ENCODE measurements at places on chromosomes 5 and 9. TPM values are rescaled to one million over a fixed set of nuclear protein-coding genes. Genes with fewer than 3 reads are reported as not detected.
A peak's percentile ranks its signal among the peaks of the same experiment; 100 is the strongest.

GRCh38 chr9:4020755-4021296 lies 279.0 kb downstream of the GLIS3 start:
- no peak for DNase-seq

GRCh38 chr5:142931896-142932686 lies 161.9 kb downstream of the ARHGAP26 start:
- no peak for DNase-seq

DNA sequence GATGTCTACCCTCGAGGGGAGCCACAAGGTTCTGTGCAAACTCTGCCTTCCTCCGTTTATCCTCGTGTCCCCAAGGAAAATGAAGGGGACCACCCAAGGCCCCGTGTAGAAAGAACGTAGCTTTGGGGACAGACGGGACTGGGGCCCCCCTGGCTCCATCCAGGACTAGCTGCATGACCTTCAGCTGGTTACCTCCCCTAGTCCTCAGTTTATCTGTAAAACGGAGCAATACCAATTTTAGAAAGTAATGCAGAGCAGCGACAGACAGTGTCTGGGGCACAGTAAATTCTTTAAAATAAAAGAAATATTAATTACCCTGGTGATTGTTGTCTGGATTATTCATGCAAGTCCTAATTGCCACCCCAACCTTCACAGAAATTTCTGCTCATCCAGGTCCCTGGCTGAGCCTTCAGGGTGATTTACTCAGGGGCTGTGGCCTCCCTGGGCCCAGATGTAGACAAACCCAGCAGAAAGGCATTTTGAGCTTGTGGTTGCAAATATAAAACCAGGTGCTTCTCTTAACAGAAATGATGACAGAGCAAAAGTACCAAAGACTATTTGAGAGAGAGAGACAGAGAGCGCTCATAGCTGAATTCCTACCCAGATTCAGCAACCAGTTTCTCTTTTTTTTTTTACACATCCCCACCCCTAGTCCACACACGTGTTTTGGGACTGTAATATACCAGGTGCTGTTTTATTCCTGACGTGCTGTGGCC lies 155.1 kb upstream of the SMIM23 start:
- DNase-seq = no peak

- no peak for DNase-seq
Observed at GRCh38 chr5:62502456-62503101, 76.0 kb upstream of the LRRC70 start.

- DNase-seq = peak; percentile 63
Observed at GRCh38 chr5:58490402-58491050, 709 bp upstream of the GAPT start.

GRCh38 chr9:101047848-101048397 lies 19.4 kb downstream of the PLPPR1 start:
- no peak for DNase-seq

- no peak for DNase-seq
Observed at GRCh38 chr5:104361932-104362331, 799.3 kb upstream of the NUDT12 start.

GRCh38 chr5:146399481-146399880 lies 47.7 kb upstream of the TCERG1 start:
- DNase-seq = no peak

- DNase-seq = no peak
Observed at GRCh38 chr5:12840972-12841371, 936.7 kb upstream of the CTNND2 start.

GRCh38 chr5:32076699-32077695 lies 97.1 kb downstream of the GOLPH3 start:
- DNase-seq = peak; percentile 25

- peak; percentile 71 for DNase-seq
Observed at GRCh38 chr9:5557606-5558587, 47.6 kb downstream of the PDCD1LG2 start.

- no peak for DNase-seq
Observed at GRCh38 chr9:91302831-91303230, 58.9 kb downstream of the AUH start.

- no peak for DNase-seq
Observed at GRCh38 chr5:151580858-151581257, 10.3 kb downstream of the FAT2 start.

DNA sequence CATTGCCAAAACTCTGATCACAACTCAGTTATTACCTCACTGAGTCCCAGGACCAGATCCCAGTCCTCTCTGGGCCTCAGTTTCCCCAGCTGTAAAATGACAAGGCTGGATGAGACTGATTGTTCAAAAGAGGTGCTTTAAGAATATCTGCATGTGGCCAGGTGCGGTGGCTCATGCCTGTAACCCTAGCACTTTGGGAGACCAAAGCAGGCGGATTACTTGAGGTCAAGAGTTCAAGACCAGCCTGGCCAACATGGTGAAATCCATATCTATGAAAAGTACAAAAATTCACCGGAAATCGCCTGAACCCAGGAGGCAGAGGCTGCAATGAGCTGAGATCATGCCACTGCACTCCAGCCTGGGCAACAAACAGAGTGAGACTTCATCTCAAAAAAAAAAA lies 8.3 kb downstream of the ATOX1 start:
- no peak for DNase-seq

DNA sequence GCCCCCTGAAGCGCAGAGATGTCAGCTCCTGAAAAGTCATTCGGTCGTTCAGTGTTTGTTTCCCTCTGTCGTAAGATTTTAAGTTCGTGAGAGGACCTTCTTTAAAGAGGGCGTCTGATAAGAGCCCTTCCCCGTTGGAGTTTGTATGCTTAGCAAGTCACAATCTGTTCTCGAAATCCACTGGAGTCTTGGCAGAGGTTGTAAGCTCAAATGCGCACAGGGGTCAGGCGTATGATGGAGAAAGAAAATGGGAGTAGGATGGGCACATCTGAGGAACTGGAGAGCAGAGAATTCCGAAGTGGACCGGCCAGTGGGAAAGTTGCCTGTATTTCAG lies 710 bp downstream of the HSD17B4 start:
- no peak for DNase-seq

DNA sequence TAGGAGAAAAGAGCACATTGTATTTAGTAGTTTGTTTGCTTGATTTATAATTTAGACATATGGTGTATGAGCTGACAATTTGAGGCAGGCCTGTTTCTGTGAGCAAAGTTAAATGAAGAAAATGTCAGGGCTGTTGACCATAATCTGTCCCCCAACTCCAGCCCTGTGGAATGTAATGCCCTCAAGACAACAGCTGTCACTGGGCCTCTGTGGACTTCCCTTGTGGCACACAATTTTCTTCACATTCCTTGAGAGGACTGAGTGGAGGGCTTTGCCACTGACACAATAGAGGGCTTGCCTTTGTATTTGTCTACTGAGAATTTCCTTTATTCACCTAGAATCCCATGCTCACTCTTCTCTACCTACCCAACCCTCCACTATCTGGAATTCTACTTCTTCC lies 141.2 kb upstream of the CD180 start:
- DNase-seq = no peak

- DNase-seq = no peak
Observed at GRCh38 chr9:95193067-95193466, 124.4 kb downstream of the FANCC start.

MVB12B gene
- polyA plus RNA-seq = 2.0 TPM

CTXN3 gene
- not detected for polyA plus RNA-seq

HMMR gene
- polyA plus RNA-seq = 0.34 TPM

PCDHA9 gene
- not detected for polyA plus RNA-seq

ENTREP1 gene
- not detected for polyA plus RNA-seq

MRPS27 gene
- 33.4 TPM for polyA plus RNA-seq

FUT7 gene
- polyA plus RNA-seq = 7.3 TPM

PRRT1B gene
- polyA plus RNA-seq = not detected

Data from B cell (primary cell).